Muscle of back (tissue), 13 donors: ENCODE measurements at places on chromosomes 13 and 19.
A peak's percentile ranks its signal among the peaks of the same experiment; 100 is the strongest.

DNA sequence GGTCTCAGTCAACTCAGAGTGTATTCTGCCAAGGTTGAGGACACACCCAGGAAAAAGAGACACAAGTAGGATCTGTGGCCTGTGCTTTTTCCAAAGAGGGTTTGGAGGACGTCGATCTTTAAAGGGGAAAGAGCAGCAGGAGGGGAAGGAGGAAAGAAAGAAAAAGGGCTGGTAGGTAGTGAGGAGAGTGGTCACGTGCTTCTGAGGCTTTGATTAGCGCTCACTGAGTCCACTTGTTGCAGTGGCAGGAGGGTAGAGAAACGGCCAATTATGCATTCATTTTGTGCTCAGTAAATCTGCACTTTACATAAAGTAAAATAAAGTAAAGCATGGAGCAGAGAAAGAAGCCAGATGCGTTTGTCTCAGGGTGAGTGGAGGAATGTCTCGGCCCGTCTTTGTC lies 126.0 kb upstream of the VSTM2B start:
- DNase-seq: no peak

DNA sequence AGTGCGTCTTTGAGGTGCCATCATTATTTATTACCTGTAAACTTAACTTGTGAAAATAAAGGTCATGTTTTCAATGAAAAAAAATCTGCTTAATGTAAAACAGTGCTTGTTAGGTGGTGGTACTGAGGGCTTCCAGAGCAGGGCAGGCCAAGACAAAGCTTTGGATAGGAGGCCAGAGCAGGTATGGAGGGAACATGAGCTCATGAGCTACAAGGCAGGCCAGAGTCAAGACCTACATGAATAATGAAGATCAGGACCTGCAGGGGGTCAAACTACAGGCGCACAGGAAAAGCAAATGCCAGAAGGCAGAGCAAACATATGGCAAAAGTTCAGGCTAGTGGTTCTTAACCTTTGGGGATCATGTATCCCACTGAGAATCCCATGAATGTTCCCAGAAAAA lies 343.5 kb downstream of the GPC5 start:
- DNase-seq: no peak

GRCh38 chr13:26372747-26373146 lies 118.8 kb downstream of the CDK8 start:
- no peak for DNase-seq

DNA sequence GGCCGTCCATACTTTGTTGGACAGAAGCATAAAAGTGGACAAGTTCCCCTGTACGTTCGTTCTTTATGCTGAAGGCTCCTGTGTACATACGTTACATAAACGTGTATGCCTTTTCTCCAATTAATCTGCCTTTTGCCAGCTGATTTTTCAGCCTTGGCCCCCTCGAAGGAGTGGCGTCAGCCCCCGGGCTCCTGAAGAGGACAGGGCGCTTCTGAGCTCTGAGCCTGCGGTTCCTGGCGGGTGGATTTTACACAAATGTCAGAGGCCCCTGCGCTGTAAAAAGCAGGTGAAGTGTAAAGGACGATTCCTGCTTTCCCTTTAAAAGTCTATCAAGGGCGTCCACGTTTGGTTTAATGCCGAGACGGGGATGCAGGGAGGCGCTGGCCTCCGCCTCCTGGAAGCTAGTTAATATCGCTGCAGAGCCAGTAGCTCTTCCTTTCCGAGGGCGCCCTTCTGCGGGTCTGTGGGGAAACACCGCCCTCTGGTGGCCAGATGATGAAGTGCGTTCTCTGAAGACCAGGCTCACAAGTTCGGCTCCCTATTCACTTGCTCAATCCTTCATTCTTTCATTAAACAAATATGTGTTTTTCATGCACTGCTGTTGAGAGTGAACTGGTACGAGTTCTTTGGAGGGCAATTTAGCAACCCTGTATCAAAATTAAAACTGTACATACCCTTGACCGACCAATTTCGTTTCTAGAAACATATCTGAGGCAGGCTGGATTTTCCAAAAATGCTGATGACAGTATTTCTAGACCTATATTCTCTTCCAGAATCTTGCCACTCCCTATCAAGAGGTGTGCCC lies 62.0 kb downstream of the GPR12 start:
- DNase-seq: peak; percentile 73

DNA sequence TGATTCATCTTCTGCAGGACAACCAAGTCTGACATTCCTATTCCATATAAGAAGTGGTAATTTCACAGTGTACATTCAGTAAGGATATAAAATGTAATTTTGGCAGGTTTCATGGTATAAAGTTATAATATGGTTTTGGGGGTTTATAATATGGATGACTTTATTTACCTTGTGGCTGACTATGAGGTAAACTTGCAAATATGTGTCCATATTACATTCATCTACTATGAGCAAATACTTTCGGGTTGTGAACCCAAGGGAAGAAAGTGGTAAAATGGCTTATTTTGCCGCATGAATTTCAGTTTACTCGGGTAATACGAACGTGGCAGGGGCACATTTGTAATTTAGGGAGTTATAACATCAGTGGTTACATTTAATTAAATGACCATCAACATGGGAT lies 86.7 kb upstream of the TNFSF11 start:
- DNase-seq: no peak
